ENCODE measurements at places on chromosomes 2 and 18.

DNA sequence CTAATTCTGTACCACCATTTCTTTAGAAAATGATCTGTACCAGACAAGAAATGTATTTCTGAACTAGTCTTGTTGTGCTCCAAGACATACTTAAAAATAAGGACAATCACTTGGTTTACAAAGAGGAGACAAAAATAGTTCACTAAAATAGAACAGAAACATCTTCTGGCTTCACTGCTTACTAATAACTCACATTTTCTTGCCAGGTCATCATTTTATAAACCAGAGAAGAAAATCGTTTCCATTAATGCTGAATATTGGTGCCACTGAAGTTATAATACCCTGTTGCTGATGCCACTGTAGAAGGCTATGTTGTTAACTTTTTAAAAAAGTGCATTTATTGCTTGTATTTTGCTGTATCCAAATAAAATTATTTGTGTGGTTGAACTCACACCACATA lies 94.8 kb upstream of the ZNF236 start:
- no peak for DNase-seq

- DNase-seq: no peak
Observed at GRCh38 chr18:29321561-29321960, 1144.6 kb upstream of the CDH2 start.

DNA sequence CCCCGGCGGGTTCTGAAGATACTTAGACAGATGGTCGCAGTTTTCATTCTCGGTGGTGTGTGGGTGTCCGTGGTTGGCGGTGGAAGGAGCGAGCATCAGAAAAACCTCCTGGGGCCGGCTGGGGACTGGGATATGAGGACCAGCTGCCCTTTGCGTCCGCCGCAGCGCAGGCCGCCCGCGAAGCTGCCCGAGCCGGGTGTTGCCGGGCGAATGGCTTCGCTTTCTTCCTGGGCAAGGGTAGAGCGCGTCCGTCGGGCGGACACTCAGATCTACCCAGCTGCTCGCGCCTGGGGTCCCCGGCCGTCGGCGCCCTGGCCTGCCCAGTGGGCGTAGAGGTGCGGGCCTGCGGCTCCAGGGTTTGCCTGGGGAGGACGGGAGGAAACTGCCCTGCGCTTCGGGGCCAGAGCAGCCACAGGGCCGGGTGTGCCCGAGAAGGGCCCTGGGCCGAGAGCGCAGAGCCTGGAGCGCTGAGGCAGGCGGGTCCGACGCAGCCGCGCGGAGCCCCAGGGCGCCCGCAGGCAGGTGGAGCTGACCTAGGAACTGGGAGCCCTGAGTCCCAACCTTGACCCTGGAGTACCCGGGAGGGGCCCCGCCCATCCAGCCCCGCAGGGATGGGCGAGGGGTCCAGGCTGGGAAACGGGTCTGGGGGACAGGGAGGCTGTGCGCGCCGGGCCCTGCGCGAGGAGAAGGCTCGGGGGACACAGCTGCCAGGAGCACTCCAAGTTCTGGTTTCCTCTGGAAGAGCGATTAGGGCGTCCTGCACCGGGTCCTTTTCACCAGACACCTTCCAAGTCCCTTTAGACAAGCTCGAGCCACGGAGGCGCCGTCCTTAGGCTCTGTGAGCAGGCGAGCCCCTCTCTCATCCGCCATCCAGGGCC lies 1.3 kb downstream of the TWIST2 start:
- DNase-seq: no peak

DNA sequence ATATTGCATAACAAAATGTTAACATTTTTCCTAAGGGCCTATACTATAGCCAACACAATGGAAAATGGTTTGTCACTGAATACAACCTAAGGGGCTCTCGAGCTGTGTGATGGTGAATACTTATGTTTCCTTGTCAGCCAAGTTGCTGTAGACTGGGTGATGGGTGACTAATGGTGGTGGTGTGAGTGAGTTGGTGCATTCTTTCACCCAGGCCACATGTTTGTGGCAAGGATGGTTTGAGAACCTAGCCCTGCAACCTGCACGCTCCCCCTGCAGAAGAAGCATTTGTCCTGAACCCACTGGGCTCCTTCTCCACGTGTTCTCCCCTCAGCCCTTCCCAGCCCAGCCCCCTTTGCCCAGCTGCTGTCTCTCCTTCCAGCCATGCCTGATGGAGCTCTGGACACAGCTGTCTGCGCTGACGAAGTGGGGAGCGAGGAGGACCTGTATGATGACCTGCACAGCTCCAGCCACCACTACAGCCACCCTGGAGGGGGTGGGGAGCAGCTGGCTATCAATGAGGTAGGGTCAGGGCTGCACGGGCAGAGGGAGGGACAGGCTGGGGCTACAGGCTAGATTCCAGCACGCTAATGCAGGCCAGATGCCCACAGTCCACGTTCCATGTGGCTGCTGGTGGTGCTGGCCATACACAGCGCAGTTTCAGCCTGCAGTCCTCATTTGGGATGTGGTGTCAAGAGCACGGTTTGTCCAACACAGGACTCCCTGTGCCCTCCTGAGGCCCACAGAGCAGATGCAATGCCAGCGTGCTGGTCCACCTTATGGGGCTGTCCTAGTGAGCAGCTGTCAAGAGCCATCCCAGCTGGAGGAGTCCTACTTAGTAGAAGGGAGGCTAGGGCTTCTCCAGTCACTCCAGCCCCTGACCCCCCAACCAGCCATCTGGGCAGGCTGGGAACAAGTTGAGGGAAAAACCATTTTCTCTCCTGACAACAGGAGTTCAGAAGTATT lies 65.4 kb downstream of the FAM168B start:
- no peak for DNase-seq

DNA sequence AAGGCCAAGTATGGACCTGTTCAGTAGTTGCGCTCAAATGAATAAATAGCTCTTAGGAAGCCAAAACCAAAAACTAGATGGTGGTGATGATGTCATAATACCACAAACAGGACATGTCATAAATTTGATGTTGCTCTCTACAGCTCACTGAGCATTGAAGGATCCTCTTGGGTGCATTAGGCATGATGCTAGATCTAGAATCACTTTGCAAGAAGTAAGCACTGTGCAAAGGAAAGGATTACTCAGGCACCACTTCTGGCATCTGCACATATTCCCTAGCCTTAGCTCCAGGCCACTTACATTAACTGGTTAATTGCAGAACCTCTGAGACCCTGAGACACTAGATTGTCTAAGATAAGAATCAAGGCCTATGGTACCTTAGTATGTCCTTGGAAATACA lies 58.0 kb downstream of the LRRTM1 start:
- DNase-seq: peak; percentile 87

- no peak for DNase-seq
Observed at GRCh38 chr2:184137955-184138354, 460.4 kb upstream of the ZNF804A start.

GRCh38 chr18:79792988-79793355 lies 4.8 kb upstream of the KCNG2 start:
- no peak for DNase-seq

DNA sequence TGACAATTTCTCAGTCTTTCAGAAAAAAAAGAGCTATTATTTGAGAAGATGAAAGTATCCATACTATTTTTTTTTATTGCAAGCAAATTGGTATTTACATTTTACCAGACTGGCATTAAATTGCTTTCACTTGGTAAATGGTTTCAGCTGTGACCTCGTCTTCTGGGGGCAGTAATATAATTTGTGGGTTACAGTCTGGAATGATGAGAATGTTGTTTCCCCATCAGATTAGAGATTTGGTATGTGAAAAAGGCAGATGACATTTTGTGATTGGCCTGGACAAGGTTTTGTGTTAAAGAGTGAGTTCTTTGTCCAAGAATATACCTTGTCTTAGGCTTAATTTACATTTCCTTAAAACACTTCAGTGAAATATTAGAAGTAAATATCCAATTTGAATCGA lies 390.1 kb upstream of the ST6GAL2 start:
- no peak for DNase-seq

GRCh38 chr2:185130685-185131084 lies 532.4 kb downstream of the ZNF804A start:
- no peak for DNase-seq

- no peak for DNase-seq
Observed at GRCh38 chr2:126796931-126797621, 101.6 kb upstream of the TEX51 start.

- DNase-seq: no peak
Observed at GRCh38 chr18:23302851-23303527, 150.1 kb upstream of the RIOK3 start.

- no peak for DNase-seq
Observed at GRCh38 chr2:36403675-36404230, 48.2 kb downstream of the CRIM1 start.

- no peak for DNase-seq
Observed at GRCh38 chr2:98607741-98608115, 584 bp downstream of the COA5 start.
